ENCODE measurements at places on chromosomes 5 and 9. TPM values are rescaled to one million over a fixed set of nuclear protein-coding genes. Genes with fewer than 3 reads are reported as not detected.
A peak's percentile ranks its signal among the peaks of the same experiment; 100 is the strongest.

CDC20B gene
- total RNA-seq = not detected

ABLIM3 gene
- 6.5 TPM for total RNA-seq

TCF7 gene
- not detected for total RNA-seq

ANKRD55 gene
- total RNA-seq = not detected

KCNV2 gene
- not detected for total RNA-seq

MSX2 gene
- total RNA-seq = 11.7 TPM

IFNK gene
- total RNA-seq = not detected

FOXD4L4 gene
- 0.07 TPM for total RNA-seq

SPATA31A3 gene
- total RNA-seq = not detected

ADAMTS12 gene
- 0.92 TPM for total RNA-seq

PITX1 gene
- total RNA-seq = 45.3 TPM

GRCh38 chr9:129201866-129202265, 23.8 kb upstream of the IER5L start:
- no peak for DNase-seq

DNA sequence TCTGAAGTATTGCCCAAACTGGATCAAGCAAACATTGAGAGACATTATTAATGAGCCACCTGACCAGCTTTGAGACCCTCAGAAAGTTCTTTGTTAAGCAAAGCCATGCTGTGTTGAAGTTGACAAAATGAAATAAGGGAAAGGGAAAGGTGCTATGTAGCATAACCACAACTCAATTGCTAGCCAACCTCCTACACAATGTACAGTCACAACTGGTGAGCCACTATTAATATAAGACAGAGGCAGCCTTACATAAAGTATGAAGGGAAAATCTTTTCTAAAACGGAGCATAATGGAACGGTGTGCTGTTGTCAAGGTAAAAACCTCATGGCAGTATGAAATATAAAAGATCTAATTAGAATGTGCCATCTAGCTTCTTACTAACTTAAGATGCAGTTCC, 375.8 kb upstream of the ST8SIA4 start:
- DNase-seq = no peak

- no peak for DNase-seq
These were observed 23.2 kb downstream of the PRDM6 start for GRCh38 chr5:123112196-123112595.

GRCh38 chr5:1745123-1745795, 54.4 kb downstream of the MRPL36 start:
- DNase-seq = no peak

DNA sequence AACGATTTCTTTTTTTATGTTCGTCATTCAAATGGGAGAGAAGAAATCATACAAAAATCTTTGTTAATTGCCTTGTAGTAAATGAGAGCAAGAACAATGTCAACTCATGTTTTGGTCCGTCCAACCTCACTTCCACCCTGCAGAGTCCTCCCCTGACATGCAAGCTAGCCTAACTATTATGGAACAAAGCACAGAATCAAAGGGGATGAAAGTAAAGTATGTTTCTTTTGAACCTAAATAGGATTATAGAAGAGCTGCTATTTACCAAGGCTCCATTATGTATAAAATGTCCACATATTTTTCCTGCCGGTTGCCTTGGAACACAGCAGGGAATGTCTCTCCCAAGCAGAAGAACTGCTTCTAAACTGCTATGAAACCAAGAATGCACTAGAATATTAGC, 161.1 kb downstream of the MRPS30 start:
- DNase-seq = no peak

DNA sequence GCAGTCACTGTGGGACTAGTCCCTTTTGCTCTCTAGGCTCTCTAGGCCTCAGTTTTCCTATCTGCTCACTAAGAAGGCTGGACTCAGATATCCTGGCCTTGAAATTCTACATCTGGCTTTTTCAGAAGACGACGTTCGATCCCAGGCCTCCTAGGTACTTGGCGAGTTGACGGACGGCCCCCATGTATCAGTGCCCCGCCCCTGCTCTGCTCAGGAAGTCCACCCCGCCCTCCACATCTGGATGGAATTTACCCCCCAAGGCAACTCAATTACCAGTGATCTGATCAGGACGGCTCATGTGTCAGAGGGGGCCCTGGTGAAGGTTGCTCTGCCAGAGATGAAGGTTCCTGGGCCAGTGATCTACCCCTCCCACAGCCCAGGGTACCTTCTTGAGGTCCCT, 44.1 kb upstream of the SYNPO start:
- DNase-seq = no peak

GRCh38 chr5:15452781-15453180, 47.2 kb upstream of the FBXL7 start:
- DNase-seq = no peak

GRCh38 chr9:133141833-133142595, 21.0 kb upstream of the RALGDS start:
- DNase-seq = no peak

GRCh38 chr5:96758621-96759020, 49.1 kb downstream of the ERAP1 start:
- no peak for DNase-seq

GRCh38 chr9:70382709-70383605, 31.5 kb downstream of the KLF9 start:
- no peak for DNase-seq

DNA sequence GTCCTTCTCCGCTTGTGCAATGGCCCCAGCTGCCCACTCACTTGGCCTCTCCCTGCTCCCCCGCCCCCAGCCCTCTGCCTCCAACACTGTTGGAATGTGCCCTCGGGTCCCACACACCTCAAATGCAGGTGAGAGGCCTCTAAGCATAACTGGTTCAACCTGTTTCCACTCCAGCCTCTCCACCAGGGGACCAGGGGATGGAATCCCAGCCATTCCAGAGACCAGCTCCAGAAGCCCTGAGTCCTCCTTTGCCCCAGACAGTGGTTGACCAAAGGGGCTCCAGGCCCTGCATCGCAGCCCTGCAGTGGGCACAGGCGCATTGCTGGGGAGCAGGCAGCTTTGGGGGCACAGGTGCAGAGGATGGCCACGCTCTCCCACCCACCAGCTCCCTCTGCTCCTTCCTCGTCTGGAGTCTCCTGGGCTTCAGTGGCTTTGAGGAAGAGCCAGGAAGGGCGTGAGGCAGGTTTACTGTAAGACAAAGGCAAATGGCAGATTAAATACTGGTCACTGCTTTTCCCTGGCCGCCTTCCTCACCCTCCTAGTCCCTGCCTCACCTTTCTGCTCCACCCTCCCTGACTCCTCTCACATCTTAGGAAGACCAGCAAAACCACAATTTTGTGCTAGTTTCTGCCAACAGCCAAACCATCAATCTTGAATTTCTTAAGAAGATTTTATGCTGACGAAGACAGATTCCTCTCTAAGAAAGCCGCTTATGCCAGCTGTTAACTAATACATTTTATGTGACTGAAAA, 29.1 kb upstream of the IRX2 start:
- DNase-seq = no peak

- peak; percentile 71 for DNase-seq
These were observed 37.7 kb downstream of the NR2F1 start for GRCh38 chr5:93620487-93621326.

DNA sequence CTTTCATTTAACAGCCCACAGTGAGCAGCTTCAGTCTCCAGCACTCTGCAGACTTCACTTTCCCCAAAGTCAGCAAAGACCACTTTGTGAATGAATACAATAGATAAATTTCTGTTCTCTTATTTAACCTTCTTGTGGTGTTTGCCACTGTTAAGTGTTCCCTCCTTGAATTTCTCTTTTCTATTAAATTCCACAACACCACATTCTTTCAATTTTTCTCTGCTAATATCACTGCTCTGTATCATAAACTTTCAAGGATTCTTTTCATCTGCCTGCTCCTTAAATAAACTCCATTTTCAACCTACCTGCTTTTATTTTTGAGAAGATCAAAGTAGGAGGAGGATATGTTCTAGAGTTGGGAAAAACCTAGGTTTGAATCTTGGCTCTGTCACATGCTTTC, 739.5 kb upstream of the GRAMD2B start:
- DNase-seq = no peak

GRCh38 chr9:137610944-137611343, 5.5 kb downstream of the ARRDC1 start:
- no peak for DNase-seq

DNA sequence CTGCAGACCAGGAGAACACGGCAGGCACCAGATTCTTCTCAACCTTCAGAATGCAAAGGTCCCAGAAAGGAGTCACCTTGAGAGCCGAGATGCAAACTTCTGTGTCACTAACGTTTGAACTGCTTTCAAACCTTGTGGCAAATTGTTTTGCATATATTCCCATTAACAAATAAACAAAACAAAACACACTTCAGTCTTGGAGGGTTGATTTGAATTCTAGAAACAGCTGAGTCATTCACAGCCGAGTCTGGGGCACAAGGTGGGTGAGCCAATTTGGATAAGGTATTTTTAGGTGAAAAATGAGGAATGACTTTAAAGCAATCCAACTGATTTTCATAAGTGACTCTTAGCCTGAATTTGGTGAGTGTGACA, 38.8 kb upstream of the ANKRD33B start:
- no peak for DNase-seq

GRCh38 chr9:133386338-133386737, 10.2 kb downstream of the STKLD1 start:
- DNase-seq = no peak

DNA sequence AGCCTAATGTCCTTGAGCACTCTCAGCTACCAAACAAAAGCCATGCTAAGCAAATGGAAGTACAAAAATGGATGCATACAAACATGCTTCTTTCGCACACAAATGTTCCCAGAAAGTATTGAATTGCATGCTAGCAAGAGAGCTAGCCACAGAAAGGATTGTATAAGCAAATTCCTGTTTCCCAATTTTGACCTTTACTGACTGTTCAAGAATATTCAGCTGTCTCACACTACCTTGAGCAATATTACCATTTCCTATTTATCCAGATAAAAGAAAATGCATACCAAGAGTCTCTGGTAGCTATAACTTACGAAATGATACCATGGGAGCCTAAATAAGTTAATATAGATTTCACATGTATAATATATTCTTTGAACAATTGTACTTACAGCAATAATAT, 264.6 kb downstream of the TMEM167A start:
- DNase-seq = no peak

DNA sequence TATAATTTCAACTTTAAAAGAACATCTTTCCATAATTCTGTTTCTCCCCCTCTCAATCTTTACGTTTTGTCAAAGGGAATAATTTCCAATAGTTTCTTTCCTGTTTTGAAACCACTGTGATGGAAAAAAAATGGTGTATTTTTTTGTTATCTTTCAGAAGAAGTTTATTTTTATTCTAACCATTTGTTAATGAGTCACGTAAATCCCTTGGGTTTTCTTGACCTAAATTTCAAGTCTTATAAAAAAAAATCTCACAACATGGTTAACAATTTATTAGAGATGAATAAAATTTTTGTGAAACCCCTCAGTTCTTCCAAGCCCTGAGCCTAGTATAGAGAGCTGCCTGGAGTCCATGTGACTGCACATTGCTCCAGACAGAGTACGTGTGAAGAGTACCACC, 106.1 kb upstream of the FBXL17 start:
- no peak for DNase-seq

DNA sequence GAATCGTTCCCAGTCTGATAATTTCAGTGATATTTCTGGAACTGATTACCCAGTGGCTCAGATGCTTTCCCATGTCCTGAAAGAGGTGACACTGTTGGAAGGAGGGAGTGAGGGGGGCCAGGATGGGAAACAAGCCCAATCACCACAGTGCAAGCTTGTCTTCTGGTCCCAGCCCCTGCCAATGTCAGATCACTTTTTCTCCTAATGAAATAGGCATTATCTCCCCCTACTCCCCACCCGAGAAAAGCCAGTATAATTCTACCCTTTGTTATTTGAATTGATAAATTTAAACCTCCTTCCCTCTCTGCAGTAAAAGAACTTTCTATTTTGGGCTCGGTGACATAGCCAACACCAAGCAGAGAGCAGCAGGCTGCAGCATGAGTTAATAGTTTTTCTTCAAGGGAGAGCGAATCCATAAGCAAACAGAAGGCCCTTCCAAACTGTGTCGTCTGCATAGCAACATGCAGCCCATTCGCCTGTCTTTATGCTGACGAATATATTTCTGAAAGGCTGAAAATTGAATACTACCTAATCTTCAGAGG, 14.6 kb upstream of the PPP2CA start:
- no peak for DNase-seq

- DNase-seq = peak; percentile 12
These were observed 5.5 kb upstream of the DNAJB5 start for GRCh38 chr9:34984049-34984448.

- no peak for DNase-seq
These were observed 2.4 kb upstream of the POU4F3 start for GRCh38 chr5:146336197-146336596.

DNA sequence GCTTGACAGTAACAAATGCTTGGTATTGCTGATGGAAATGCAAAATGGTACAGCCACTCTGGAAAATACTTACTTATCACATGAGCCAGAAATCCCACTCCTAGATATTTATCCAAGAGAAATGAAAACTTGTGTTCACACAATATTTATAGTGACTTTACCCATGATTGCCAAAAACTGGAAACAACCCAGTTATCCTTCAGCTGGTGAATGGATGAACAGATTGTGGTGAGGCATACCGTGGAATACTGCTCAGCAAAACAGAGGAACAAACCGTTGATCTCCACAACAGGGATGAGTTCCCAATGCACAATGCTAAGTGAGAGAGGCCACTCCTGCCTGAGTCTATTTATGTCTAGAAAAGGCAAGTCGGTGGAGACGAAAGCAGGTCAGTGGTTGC, 40.5 kb upstream of the LRRC14B start:
- no peak for DNase-seq

- no peak for DNase-seq
These were observed 31.7 kb downstream of the PJA2 start for GRCh38 chr5:109378095-109378494.

GRCh38 chr5:87432460-87432859, 19.7 kb upstream of the CCNH start:
- DNase-seq = no peak
